ENCODE measurements at places on chromosomes 2 and 18. TPM values are rescaled to one million over a fixed set of nuclear protein-coding genes. Genes with fewer than 3 reads are reported as not detected.

GRCh38 chr18:45913276-45913675 lies 53.9 kb downstream of the EPG5 start:
- no peak for DNase-seq

DNA sequence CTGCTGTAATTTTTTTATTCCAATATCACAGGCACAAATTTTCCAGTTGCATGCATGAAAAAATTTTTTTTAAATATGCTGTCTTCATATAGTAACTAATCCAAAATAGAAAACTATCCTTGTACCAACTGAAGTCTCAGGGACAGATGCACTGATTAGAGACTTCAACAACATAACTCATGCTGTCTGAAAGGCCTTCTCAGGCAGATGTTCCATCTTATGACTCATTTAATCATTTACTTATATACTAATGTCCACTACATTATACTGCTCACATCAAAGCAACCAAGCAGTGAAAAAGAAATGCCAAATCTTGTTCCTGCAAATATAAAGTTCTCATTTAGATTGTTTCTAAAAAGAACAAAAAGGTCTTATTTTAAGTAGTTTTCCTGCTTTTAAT lies 53.1 kb downstream of the OLA1 start:
- no peak for DNase-seq

GRCh38 chr18:22883179-22883578 lies 49.9 kb upstream of the RBBP8 start:
- peak; percentile 25 for DNase-seq

- no peak for DNase-seq
Observed at GRCh38 chr2:118569876-118570535, 277.4 kb downstream of the EN1 start.

POMC gene
- polyA plus RNA-seq, result 8.4 TPM

All from renal cortex interstitium (tissue), 15 donors.